Urinary bladder (tissue), 4 donors: ENCODE measurements at places on chromosomes 2 and 18. TPM values are rescaled to one million over a fixed set of nuclear protein-coding genes. Genes with fewer than 3 reads are reported as not detected.

GRCh38 chr2:64250751-64251423 is 106.7 kb upstream of the PELI1 start:
- no peak for DNase-seq

- DNase-seq, result no peak
Measured at GRCh38 chr2:136098441-136098840, 19.5 kb downstream of the CXCR4 start.

DNA sequence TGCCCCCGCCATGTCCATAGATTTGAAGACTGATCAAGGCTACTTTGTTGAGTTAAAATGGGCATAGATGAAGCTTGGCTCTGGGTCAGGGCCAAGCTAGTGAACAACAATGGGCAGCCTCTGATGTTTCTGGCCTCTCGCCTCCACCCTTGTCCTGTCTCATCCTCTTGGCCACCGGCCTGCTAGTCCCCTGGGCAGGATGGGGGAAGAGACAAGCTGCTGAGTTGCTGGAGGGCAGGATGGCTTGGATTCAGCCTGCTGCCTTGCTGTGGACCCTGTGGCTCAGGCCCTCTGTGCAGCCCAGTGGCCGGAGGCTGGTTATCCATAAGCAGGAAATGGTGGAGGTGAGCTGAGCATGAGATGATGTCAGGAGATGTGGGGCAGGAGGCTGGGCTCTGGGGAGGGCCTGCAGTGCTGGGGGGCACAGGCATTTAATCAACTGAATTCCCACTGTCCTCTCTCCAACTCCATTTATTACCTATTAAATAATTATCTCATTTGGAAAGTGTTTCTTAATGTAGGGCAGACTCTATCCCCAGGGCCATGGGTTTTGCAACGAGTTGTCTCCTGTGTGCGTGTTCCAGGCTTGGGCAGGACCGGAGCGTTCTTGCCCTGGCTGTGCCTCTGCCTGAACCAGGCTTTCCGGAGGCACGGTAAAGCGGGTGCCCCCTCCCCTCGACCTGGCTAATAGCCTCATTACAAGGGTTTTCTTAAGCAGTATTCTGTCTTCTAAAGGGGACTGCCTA is 122.9 kb downstream of the GLI2 start:
- DNase-seq, result no peak

COLEC12 gene
- polyA plus RNA-seq, result 31.9 TPM

GRCh38 chr2:43107679-43108078 is 118.7 kb downstream of the ZFP36L2 start:
- DNase-seq, result no peak

GRCh38 chr2:74849228-74849892 is 15.4 kb downstream of the HK2 start:
- no peak for DNase-seq

DNA sequence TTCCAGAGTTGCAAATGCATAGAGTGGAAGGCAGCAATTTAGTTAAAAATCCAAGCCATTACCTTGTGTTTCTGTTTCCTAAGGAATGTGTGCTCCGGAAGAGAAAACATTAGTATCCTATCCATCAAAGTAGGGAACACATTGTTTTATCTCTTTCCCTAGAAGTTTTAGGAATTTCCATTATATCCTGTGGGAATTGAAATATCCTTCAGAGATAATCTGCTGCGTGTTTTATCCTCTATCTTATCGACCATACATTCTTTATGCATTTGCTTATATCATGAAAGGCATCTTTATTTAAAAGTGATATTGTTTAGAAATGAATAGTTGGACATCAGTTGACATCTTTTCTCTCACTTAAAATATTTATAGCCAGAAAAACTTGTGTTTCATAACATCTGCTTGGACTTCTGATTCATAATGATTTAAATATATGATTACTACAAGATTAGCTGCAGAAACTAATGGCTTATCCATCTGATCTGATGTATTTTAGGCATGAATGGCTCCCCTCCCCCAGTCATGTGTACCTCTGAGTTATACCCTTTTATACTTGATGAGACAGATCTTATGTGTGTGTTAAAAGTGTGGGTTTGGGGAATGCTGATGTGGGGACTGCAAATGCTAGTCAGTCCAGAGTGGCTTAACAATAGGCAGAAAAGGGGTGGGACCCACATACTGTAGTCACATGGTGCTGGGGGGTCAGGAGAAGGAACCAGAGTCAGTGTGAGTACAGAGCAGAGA is 136.2 kb upstream of the ARHGAP28 start:
- DNase-seq, result no peak
